ENCODE measurements at places on chromosomes 13 and 19.

- DNase-seq, result no peak
Measured at GRCh38 chr19:15843203-15843893, 27.9 kb upstream of the OR10H1 start.

DNA sequence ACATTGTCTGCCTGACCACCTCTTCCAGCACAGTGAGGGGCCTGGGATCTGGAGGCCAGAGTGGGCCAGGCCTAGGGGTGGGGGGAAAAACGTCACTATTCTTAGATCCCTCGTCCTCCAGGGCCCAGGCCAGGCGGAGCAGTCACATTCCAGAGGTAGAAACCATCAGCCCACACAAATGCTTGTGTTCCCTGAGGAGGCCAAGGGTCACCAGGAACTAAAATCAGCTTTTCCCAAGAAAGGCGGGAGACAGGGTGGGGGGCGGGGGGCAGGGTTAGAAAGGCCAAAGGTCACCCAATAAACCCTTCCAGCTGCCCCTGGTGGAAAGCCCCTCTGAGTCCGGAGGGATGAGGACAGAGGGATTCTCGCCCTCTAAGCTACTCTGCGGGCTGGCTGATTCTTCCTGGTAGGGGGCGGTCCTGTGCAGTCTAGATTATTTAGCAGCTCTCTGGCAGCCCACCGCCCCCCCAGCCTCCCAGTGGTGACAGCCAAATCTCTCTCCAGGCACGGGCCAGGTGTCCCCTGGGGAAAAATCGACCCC lies 23.5 kb upstream of the CCL25 start:
- no peak for DNase-seq

GRCh38 chr19:15595069-15595468 lies 19.9 kb upstream of the CYP4F8 start:
- DNase-seq, result no peak

GRCh38 chr19:46713781-46714443 lies 3.0 kb downstream of the PRKD2 start:
- DNase-seq, result peak; percentile 92

GRCh38 chr13:53124623-53125022 lies 96.0 kb downstream of the OLFM4 start:
- no peak for DNase-seq

DNA sequence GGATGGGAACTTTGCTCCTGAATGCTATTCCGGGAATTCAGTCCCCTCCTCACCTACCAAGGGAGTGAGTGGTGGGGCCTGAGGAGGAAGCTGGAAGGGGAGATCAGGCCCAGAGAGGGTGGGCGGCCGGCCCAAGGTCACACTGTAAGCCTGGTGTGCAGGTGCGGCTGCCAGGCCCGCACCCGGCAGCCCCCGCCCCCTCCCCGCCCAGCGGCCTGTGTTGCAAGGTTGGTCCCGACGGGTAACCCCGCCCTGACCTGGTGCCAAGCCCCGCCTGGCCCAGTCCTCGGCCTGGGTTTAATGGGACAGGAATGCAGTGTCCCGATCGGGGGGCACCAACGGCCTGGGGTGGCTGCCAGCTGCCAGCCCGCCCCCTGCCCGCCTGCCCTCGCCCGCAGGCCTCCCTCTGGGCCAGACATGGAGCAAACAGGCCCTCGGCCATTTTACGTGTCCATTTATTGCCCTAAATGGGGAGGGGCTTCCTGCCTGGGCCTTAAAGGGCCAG lies 5.5 kb downstream of the ZBTB7A start:
- no peak for DNase-seq

DNA sequence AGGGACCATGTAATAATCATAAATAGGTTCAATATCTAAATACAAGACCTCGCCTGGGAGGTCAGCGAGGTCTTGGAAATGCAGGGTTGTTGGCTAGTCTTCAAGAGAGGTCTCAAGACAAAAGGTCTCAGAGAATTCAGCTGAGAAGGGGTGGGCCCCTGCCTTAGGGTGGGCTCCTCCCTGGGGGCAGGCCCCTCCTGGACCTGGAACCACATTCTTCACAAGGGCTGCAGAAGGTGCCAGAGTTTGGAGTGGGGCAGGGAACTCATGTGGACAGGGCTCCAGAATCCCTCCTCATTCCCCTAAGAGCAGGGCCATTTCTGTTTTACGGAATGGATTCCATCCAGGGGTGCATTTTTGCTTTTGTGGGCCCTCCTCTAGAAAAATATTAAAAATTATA lies 10.2 kb downstream of the CEACAM18 start:
- no peak for DNase-seq

GRCh38 chr13:67184247-67184646 lies 45.9 kb downstream of the PCDH9 start:
- no peak for DNase-seq

DNA sequence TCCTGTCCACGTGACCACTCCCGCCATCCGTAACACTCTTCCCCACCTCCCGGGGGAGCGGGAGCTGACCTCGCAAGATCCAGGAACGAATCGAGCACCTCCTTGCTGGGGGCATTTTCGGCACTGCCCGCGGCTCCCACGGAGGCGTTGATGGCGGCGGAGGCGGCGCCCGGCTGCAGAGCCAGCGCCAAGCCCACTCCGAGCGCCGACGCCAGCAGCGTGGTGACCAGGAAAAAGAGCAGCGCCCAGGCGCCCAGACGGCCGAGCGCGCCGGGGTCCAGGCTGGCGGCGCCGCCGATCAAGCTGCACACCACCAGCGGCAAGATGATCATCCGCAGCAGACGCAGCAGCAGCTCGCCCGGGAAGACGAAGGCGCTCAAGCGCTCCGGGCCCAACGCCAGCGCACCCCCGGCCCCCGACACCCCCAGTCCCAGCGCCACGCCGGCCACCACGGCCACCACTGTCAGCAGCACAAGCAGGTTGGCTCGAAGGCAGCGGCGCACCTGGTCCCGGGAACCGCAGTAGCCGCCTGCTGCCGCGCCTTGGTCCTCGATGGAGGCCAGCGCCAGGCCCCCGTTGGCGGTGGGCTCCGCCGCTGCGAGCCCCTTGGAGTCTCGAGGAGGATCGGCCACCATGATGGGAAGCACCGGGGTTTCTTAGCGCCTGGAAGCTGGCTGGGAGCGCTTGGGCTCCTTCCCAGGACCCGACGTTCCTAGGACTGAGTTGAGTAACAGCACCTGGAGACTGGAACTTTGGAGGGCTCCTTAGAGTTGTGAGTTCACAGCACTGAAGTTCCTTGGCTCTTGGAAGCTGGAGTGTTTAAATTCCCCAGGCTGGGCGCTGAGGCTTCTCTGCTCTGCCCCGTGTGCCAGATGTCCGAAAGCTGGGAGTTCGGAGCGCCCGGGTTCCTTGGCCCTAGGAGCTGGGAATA lies 798 bp downstream of the SLC1A5 start:
- DNase-seq, result peak; percentile 40

DNA sequence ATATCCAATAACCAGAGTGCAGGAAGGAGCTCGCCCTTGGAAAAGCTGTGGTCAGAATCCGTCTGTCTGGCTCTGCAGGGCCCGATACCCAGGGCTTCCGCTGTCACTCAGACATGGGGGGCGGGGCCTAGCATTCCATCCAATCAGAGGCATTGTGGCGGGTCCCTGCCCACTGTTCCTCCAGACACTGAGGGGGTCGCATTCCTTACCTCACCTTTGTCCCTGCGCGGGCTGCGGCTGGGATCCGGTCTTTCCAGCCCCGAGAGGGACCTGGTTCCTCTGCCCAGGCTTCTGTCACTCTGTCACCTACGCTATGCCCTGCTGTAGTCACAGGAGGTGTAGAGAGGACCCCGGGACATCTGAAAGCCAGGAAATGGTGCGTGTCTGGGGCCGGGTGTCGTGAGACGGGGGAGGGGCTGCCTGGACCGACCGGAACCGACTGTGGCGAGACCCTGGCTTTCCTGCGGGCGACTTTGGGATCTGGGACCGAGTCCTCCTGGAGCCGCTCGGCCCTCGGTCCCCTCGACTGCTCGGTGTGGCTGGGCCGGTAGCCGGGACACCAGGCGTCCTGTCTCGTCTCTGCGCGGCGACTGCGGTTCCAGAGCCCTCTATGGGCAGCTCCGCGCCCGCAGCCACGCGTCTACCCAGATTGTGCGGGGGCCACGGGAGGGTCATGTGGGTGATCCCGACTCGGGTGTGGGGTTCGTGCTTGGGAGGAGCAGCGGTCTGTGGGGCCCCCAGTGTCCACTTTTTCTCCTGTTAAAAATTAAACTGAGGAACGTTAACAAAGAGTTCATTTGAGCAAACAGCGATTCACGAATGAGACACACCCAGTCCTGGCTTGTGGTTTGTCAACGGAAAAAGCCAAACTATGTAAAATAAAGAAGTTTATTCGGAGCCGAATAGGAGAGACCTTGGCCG lies at the start of gene ZNF69:
Gene ZNF69 (plus strand): TSS at position 172 of the 921 bp plus-strand sequence. CDS start 142 bp downstream, at position 314.
- peak; percentile 82 for DNase-seq

DNA sequence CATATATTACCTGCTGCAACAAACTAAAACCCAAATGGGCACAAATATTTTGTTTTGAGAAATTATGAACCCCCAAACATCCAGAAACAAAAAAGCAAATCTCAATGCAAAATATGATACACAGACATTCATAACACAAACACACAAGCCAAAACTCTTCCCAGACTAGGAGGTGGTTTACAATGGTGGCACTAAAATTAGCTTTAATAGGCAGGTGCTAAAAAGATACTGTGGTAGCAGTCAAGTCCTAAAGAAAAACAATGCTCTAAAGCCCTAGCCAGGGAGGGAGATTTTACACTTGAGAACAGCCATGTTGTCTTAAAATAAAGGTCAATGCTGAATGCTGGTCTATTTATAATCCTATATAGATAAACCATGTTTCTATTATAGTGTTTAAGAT lies 65.0 kb downstream of the DOCK9 start:
- DNase-seq, result no peak

GRCh38 chr19:4391701-4392483 lies 8.5 kb downstream of the SH3GL1 start:
- no peak for DNase-seq

DNA sequence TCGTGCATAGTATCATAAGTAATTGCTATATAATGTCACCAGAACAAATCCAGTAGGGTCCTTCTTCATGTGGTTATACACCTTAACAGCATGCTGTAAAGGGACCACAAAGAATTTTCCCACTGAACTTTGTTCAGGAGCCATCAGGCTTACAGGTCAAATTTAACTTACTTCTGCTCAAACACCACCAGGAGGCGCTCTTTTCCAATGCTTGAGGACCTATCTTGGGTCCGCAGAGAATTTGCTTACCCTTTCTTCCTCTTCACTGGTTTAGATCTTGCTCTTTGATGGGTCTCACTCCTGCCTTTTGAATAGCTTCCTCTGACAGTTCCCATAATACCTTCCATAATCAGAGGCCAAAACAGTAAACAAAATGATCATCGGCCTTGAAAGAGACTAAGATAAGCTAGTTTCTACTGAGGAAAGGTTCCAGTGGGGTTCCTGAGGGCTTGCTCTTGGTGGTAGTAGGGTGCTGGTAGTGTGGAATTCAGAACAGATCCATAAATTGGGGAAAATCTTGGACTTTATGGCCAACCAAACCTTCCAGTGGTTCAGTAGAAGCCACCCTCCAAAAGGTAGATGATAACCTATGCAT lies 37.4 kb downstream of the SCGB2B2 start:
- peak; percentile 43 for DNase-seq

GRCh38 chr13:40682449-40683240 lies 16.2 kb upstream of the FOXO1 start:
- no peak for DNase-seq

DNA sequence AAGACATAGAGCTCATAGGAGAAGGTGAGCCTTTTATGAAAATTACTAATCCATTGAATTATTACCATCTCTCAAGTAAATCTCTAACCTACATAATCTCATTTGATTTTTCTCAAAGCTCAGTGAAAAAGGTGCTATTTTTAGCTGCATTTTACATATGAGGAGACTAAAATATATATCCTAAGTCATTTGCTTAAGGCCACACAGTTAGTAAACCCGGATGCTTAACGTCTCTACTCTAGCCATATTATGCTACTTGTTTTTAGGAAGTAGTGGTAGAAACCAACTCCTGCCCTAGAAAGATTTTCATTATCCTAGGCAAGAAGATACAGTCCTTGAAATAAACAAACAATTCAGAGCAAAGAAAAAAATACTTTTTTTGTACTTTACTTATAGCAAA lies 108.9 kb downstream of the RBM26 start:
- no peak for DNase-seq

GRCh38 chr19:55488986-55489710 lies 912 bp downstream of the SSC5D start:
- no peak for DNase-seq

DNA sequence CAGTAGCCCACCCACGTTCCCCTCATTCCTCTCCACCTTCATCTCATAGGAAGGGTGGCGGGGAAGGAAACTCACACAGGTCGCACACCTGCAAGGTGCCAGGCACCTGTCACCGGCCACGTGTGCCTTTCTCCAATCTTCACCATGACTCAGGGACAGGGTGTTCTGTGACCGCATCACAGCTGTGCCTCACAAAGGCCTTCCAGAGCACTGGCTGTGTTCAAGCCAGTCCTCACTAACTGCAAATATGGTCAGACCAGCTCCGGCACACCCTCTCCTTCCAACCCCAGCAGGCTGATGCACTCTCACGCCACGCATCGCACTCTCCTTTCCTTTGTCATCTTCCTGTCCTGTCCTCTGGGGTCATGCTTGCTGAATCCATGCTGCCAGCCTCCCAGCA lies 415.9 kb downstream of the IRS2 start:
- no peak for DNase-seq

DNA sequence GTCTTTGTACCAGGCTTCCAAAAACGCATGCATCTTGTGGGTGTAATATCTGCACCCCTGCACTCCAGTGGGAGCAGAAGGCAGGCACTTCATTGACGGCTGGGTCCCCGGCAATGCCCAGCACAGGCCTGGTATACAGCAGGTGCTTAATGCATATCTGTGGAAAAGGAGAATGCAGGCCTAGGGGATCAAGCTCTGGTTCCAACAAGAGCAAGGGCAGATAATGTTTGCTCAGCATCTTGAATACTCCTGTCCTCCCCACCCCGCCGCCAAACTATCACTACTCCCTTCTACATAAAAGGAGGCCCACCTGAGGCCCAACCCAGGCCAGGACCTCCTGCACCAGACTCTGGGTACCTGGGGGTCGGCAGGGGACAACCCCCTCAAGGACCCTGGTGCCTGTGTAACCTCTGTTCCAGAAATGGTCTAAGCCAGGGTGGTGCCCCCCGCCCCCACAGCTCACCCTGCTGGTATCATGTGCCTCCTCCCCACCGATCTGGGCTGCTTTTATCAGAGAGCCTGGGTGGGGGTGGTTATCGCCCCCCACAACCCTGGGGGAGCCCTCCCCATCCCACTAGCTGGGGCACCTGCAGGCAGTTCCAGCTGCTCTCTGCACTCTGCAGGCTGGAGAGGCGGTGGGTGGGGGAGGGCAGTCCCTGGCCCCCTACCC lies 4.8 kb downstream of the KLF16 start:
- no peak for DNase-seq

- DNase-seq, result no peak
Measured at GRCh38 chr19:8396563-8397203, 6.5 kb downstream of the RAB11B start.

GRCh38 chr19:15696654-15697194 lies 23.8 kb downstream of the CYP4F12 start:
- DNase-seq, result no peak

DNA sequence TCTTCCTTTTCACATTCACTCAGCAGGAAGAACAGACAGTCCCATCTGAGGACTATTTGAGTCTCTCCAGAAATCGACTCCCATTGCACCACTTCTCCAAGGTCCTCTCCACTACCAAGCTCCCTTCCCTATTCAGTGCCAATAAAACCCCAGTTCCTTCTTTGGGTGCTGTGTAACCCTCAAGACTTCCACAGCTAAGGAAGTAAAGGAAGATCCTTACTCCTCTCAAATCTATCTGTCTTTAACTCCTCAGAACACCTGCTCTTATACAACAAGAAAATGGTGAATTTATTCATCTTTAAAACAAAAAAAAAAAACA lies 29.2 kb upstream of the TM9SF2 start:
- DNase-seq, result no peak

- no peak for DNase-seq
Measured at GRCh38 chr19:33298146-33298911, 4.0 kb downstream of the CEBPA start.
